T1000 (cell line): ENCODE measurements at places on chromosomes 16 and 17.

GRCh38 chr16:14418795-14419225 is 211.2 kb downstream of the PARN start:
- DNase-seq = no peak

GRCh38 chr17:28145348-28145747 is 102.9 kb downstream of the NLK start:
- no peak for DNase-seq

DNA sequence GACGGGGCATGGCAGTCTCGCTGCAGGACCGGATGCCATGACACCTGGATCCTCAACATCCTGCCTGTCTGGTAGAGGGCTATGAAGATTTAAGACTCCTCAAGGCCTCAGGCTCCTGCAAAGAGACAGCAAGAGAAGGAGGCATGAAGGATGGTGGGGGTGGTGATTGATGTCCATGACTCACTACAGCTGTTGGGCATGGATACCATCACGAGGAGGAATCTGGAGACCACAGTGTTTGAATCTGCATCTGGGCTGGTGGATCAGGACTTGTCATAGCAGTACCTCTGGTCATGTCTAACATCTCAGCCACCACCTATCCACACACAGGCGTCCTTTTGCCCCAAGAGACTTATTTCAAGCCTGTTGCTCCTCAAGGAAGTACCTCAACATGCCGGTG is 50.2 kb upstream of the WSCD1 start:
- no peak for DNase-seq

DNA sequence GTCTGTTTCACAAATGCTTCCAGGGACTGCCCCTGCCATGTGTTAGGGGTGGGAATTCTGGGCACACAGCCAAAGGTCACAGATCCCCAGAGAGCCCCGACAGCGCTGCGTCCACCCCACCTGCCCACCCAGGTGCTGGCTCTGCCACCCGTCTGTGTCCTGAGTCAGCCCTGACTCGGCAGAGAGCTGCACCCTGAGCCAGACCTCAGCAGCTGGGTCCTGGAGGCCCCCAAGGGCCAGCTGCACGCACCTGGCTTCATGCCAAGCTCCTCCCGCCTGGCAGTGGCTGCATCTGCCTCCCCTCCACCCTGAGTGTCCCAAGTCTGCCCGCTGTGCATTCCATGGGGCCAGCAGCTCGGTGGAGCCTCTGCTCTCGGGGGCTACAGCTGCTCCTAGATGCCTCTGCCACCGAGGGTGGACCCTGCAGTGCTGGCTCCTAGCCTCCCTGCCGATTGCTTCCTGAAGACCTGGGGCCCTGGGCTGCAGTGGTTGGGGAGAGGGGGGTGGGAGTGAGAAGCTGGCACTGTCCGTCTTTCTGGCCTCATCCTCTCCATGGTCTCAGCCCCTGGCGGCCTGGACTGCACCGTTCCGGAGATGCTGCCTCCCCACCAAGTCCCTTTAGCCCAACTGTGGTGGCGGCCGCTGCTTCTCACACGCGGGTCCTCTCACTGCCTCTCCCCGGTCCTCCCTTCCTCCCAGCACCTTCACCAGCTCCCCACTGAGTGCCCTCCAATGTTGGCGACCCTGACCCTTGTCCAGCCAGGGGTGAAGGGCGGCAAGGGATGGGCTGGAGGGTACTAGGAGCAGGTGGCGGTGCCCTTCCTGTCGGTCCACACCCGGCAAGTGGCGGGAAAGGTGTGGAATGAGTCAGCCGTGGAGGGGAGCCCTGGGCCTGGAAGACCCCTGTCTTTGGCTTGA is 3.0 kb downstream of the SECTM1 start:
- DNase-seq = no peak

DNA sequence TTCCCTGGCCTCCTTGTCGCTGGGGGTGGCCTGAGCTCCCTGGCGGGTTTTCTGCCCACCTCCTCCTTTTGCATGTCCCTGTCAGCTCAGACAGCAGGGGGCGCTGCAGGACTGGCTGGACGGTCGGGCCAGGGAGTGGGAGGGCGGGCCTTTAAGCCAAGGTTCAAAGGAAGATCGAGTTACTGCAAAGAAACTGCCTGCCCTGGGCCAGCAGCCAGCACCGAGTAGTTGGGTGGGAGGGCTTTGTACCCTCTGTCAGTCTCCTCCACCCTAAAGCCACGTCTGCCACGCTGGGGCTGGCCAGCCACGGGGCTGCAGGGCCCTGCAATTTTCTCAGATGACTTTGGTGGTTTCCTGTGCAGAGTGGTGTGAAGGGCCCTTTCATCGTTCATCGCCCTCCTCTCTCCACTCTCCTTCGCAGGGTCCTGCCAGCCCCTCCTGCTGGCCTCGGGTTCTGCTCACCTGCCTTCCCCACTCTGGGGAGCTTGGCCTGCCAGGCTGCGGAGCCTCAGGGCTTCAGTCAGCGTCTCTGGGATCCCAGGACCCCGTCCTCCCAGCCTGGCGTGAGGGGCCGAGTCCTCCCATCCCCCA is 12.3 kb downstream of the GPR142 start:
- no peak for DNase-seq

GRCh38 chr16:54009464-54010176 is 277.0 kb downstream of the IRX3 start:
- no peak for DNase-seq

- no peak for DNase-seq
Measured at GRCh38 chr17:57158325-57158724, 73.3 kb downstream of the AKAP1 start.

- no peak for DNase-seq
Measured at GRCh38 chr17:53313746-53314145, 509.0 kb upstream of the KIF2B start.

DNA sequence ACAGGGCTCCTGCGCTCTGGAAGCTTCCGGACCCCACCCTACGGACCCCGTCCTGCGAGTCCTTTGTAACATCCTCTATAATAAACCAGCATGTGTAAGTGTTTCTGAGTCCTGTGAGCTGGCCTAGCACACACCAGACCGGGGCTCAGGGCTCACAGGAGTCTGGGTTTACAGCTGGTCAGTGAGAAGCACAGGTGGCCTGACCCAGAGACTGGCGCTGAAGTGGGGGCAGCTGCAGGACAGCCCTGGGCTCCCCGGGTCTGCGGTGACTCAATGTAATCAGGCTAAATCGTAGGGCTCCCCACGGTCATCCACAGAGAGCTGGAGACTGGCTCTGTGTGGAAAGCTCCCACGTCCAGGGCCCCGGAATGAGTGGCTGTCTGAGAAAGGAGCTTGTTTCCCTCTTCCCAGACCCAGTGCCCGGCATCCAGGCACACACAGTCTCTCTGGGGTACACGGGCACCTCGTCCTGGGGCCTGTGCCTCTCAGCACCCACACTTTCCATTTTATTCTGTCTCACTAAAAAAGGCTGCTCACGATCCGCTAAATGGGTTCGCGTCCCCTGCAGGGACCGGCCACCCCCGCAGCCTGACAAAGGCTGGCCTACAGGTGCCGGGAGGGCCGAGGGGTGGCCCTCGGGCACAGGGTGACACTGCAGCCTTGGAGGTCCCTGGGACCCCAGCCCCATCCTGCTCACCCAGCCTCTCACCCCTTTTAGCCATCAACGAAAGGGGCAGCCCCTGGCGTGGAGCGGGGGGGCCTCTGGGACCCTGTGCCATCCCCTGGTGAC is 18.9 kb upstream of the CBFA2T3 start:
- no peak for DNase-seq

- no peak for DNase-seq
Measured at GRCh38 chr17:39648616-39649366, 11.8 kb downstream of the STARD3 start.

- peak; percentile 52 for DNase-seq
Measured at GRCh38 chr17:1617620-1618174, 10.9 kb downstream of the SLC43A2 start.

- no peak for DNase-seq
Measured at GRCh38 chr17:76884995-76885893, 17.0 kb downstream of the MGAT5B start.

GRCh38 chr17:44334727-44335126 is 10.1 kb upstream of the SLC25A39 start:
- no peak for DNase-seq
